NCI-H510A treated with DMSO at 0.1 percent for 48 hours (cell line): ENCODE measurements at places on chromosomes 7 and 10.

GRCh38 chr10:43352951-43353350, 18.5 kb upstream of the FXYD4 start:
- no peak for DNase-seq

DNA sequence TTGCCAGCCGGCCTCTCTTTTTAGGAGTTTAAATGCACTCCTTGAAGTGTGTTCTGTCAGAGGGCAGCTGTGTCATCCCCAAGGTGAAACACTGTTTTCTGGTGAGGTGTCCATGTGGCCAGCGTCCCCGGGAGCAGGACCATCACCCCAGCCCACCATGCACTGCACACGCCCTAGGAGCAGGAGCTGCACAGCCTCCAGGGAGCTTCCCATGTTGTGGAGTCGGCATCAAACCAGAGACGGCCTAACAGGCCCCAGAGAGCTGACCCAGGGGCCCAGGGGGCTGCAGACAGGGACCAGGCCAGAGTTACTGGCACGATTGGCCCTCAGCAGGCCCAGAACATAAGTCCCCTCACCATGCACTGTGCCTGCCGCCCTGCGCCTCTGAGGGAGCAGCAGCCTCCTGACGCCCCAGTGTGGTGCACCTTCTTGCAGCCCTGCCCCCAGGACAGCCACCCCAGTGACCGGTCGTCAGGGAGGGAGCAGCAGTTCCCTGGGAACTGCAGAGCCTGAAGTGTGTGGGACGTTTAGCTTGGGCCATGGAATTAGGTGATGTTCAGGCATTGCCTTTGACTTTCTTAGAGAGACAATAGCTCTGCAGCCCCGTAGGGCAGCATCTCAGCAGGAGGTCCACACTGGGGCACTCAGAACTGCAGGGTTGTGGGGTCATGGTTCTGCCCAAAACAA, 97.9 kb downstream of the NKX6-2 start:
- DNase-seq = no peak

- DNase-seq = no peak
These were observed 61.1 kb upstream of the PCGF5 start for GRCh38 chr10:91159254-91159783.

GRCh38 chr7:78165454-78165853, 366.9 kb downstream of the PHTF2 start:
- DNase-seq = no peak

GRCh38 chr7:71424166-71425035, 292.5 kb downstream of the GALNT17 start:
- no peak for DNase-seq

DNA sequence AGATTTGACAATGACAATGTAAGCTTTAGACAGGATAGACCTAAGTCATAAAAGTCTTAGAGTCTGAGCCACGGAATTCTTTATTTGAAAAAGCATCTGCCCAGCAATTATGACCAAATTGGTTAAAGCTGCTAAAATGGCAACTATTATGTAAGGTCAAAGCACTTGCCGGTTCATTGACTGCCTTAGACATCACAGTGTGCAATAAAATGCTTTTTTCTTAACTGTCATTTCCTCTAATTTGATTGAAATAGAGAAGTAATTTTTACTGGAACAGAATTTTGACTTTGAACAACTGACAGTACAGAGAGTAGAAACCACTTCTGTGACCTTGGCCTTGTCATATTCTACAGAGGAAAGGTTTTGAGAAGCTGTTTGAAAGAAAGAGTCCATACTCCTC, 142.9 kb downstream of the THSD7A start:
- no peak for DNase-seq
